Left ventricle myocardium inferior (tissue), 1 donor: ENCODE measurements at places on chromosomes 1 and 21.

DNA sequence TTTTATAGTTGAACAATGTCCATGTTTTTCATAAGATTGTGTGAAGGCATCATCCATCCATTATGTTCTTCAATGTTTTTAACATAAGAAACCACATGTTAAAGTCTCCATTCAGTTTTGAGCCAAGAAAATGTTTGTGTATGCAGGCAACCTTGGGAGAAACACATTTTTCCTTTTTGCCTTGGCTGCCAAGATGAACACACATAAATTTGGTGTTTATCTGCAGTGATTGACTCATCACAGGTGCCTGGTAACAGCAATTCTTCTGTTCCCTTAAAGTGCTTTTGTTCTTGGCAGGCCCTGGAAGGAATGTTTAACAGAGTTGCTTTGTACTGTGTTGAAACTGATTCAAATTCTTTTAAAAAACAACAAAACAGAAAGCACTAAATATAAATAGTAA, 709.9 kb upstream of the ADGRL4 start:
- no peak for DNase-seq

- no peak for DNase-seq
Observed at GRCh38 chr1:41497461-41498030, 13.1 kb upstream of the EDN2 start.

- DNase-seq, result no peak
Observed at GRCh38 chr21:45088729-45089128, 14.3 kb downstream of the ADARB1 start.

- DNase-seq, result no peak
Observed at GRCh38 chr21:31952828-31953227, 80.0 kb downstream of the HUNK start.

GRCh38 chr21:44512496-44513388, 27.3 kb downstream of the KRTAP10-1 start:
- DNase-seq, result no peak

DNA sequence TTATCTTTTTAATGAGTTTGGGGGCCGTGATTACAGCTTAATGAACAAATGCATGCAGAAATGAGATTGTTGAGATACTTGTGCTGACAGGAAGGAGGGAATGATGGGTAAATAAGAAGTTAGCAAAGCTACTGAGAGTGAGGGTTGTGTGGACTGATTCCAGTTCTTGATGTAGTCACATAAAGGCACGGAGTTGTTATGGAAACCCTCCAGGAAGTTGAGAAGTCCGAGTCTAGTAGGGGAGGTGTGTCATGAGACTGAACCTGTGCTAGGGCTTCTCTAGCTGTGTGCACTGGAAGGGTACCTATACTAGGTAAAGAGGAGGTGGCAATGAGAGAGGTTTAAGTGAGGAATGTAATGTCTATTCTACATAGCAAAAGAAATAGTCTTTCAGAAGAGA, 475.7 kb downstream of the USP25 start:
- no peak for DNase-seq

- DNase-seq, result peak; percentile 72
Observed at GRCh38 chr1:223726380-223727001, 14.2 kb downstream of the CAPN2 start.

DNA sequence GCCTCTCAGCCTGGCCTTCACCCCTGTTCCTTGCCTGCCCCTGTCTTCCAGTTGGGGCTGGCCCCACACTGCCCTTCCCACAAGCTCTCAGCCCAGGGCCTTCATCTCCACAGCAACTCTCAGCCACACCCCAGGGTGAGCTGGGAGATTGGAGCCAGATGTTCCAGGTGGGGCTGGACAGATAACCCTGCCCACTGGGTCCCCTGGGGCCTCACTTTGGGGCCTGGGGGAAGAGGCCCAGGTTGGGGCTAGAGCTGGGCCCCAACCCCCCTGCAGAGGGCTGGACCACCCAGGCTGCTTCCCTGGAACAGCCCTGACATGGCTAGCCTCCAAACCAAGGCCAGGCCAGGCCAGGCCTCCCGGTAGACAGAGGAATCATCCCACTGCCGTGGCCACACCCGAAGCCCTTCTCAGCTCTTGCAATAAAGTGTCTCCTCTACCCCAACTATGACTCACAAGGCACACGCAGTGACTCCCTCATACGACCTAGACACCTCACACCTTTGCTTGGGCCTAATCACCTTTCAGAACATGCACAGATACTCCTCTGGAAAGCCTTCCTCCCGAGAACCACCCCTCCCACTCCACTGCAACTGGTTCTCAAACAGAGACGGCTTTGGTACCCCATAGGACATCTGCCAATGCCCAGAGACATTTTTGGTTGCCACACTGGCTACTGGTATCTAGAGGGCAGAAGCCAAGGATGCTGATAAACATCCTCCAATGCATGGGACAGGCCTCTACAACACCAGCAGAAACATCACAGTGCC, 22.2 kb downstream of the SLC2A1 start:
- DNase-seq, result no peak

DNA sequence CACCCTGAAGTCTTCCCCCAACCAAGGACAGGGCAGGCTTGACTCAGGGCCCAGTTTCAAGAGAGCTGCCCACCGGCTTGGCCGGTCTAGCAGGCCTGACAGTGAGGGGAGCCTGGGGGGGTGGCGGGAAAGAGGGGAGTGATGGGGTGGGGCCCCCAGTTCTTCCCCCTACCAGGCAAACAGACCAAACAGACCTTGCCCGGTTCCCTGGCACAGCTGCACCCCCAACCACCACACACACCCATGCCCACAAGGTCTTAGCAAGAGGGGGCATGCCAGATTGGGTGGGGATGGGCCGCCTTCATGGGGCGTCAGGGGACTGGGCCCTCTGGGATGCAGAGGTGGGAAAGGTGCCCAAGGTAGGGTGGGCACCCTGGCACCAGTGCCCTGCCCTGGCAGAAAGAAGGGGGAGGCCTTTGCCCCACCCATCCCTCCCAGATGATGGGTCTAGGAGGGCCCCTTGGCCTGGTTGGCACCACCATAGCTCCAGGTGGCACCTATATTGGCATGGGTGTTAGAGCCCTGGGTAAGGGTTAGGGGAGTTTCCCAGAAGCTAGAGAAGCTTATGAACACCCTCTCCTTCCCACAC, 8.9 kb downstream of the ZBTB7B start:
- DNase-seq, result no peak

DNA sequence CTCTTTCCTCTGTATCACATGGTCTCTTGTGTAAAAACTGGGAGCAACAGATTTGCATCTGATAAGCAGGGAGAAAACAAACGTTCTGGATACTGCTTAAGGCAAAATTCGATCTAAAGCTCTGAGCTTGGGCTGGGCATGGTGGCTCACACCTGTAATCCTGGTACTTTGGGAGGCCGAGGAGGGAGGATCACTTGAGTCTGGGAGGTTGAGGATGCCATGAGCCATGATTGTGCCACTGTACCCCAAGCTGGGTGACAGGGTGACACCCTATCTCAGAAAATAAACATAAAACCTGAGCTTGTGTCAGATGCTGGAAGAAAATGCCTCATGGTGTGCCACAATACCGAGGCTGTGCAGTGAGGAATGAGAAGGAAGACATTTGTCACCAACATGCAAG, 73.9 kb downstream of the SCCPDH start:
- DNase-seq, result no peak

DNA sequence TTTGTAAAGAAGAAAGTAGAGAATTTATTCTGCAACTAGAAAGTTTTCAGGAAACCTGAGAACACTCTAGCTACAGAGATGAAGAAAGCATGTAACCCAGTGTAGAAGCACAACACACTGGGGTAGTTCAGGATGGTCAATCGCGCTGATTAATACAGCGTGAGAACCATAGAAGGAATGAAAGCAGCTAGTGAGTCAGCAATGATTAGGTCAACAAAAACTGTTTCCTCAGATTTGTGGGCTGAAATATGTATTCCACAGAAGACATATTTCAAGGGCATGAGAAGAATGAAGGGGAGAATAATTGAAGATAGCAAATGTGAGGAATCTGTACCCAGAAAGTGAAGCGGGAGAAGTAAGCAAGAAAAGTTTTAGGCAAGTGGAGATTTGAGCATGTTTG, 97.8 kb upstream of the ADGRL2 start:
- no peak for DNase-seq

DNA sequence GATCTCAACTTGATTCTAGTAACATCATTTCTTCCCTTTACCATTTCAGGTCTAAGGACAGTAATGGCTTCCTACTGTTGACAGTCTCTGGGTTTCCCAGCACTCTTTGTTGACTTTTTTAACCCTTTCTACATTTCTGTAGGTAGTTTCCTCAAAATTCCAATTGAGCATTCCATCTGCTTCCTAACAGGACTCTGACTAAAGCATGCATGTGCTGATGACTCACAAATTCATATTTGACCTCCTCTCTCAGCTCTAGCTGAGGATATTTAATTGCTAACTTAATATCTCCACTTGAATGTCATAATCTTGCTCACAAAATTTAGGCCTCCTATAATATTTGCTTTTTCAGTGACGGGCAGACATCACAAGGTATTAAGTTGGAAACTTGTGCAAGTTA, 93.3 kb upstream of the ZNHIT6 start:
- no peak for DNase-seq

DNA sequence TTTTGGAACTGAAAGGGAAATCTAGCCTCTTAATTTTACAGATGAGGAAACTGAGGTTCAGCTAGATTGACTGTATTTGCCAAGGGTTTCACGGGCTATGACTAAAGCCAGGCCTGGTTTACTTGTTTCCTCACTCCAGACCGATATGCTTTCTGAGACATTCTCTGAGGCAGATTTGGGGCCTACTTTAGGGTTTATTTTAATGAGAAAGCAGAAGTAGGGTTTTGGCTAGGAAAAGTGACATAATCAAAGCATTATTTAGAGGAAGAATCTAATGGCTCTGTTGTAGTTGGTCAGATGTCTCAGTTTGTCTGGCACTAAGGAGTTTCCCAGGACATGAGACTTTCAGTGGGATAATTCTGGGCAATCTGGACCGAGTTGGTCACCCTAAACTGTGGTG, 1.5 kb upstream of the RPTN start:
- DNase-seq, result no peak

- no peak for DNase-seq
Observed at GRCh38 chr1:35650416-35650815, 9.1 kb upstream of the PSMB2 start.

- peak; percentile 31 for DNase-seq
Observed at GRCh38 chr1:54922921-54923421, 36.0 kb upstream of the DHCR24 start.

DNA sequence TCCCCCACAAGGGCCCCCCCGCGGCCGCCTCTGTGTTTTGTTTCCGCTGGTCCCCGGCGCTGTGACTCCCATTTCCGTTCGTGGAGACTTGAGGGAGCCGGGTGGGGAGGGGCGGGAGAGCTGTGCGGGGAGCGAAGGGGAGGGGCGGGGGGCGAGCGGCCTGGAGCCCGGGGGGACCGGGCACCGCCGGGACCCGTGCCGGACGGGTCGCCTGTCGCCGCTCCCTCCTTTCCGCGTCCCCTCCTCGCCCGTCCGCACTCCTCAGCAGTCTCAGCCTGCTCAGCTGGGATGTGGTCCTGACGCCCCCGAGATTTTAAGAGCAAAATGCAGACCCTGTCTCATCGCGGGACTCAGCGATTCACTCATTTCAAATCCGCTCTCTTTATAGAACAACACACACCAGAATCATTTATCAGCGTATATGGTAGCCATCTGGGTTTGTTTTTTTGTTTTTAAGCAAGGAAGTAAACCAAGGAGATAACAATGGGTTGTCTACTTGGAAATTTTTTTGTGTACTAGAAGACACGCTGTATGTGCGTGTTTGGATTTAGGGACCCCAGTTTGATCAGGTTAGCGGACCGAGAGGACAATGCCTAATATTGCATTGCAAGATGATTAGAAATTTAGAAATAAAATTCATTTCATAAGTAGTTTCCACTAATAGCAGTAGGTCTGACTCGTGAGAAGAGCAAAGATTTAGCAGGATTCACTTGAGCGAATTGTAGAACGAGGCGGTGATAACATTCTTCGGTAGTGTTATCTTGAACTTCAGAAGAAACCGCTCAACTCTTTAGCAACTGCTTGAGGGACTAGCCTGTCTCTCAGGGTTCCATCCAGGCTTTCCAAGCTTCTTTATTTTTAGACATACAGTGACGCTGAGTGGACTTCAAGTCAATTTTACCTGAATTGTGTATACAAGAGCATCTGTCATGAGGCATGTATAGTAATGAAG, 1.1 kb downstream of the GABPA start:
- DNase-seq, result peak; percentile 91

GRCh38 chr1:63190171-63190570, 132.2 kb upstream of the FOXD3 start:
- DNase-seq, result no peak

GRCh38 chr21:28132713-28133112, 860.0 kb downstream of the LTN1 start:
- DNase-seq, result no peak

- no peak for DNase-seq
Observed at GRCh38 chr21:41813226-41813625, 46.4 kb upstream of the RIPK4 start.

GRCh38 chr1:46545784-46546183, 5.7 kb downstream of the KNCN start:
- no peak for DNase-seq

DNA sequence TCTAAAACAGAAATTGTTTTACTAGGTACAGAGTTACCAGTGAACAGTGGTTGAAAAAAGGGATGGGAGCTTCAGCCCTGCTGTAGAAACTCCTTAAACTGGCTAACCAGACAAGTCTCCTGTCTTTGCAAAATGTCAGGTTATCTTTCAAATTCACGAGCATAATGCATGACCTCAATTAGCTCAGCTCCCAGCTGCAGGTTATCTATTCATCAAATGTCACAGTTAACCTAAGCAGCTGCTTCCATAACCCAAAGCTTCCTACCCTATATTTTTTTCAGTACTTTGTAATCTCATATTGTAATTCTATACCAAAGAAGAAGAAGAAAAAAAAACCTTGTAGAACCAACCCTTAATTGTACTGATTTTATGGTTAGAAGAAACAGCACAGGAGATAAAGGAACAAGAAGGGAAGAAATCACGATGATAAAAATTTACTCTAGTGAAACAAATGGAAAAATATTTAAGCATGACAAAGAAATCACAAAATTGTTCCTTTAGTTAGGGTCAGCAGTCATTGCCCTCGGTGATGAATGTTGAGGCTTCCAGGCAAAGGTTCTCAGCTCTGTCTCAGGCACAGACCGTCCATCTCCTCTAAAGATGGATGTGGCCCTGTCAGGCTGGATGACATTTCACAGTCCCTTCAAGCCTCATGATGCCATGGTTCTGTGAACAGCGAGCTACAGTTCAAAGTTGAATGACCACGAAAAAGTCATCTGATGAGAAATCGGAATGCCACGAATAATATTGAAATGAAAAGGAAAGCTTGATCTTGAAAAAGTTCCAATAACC, 95.9 kb downstream of the PLD5 start:
- no peak for DNase-seq

DNA sequence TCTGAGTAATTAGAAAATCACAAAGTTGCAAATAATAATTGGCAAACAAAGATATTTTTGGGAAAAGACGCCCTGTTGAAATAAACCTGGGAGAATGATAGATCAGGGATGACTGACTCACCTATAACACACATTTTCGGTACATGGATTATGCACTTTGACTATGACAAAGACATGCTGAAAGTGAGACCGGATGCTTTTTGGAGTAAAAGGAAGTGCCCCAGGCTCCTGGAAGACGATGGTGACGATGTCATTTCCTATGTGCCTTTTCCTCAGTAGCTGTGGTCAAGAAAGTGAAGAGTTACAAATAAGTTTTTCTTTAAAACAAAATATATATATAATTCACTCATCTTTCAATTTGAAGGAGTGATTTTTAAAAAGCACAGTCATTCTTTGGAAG, 158.7 kb downstream of the SIPA1L2 start:
- DNase-seq, result no peak

- DNase-seq, result no peak
Observed at GRCh38 chr1:233166896-233167295, 128.6 kb downstream of the PCNX2 start.
